ENCODE measurements at places on chromosomes 6 and 20.

GRCh38 chr6:113292646-113293422, 564.3 kb upstream of the MARCKS start:
- H3K27ac ChIP-seq: no peak overlapping the region
- no peaks in the 10 kb centered on the region for H3K27me3 ChIP-seq
- H3K4me3 ChIP-seq: no peak overlapping the region
- no peak for DNase-seq

- peaks cover 19% of the 10 kb centered on the region for H3K36me3 ChIP-seq
- peak overlapping the region; percentile 99 for H3K4me3 ChIP-seq
- H3K27me3 ChIP-seq: no peaks in the 10 kb centered on the region
- DNase-seq: peak; percentile 77
- H3K27ac ChIP-seq: peak overlapping the region; percentile 100
Measured at GRCh38 chr6:89079511-89080234, 878 bp upstream of the PNRC1 start.

- no peak for DNase-seq
- H3K36me3 ChIP-seq: no peaks in the 10 kb centered on the region
- H3K27me3 ChIP-seq: no peaks in the 10 kb centered on the region
- H3K27ac ChIP-seq: no peak overlapping the region
Measured at GRCh38 chr6:147700436-147701209, 192.1 kb downstream of the SAMD5 start.

DNA sequence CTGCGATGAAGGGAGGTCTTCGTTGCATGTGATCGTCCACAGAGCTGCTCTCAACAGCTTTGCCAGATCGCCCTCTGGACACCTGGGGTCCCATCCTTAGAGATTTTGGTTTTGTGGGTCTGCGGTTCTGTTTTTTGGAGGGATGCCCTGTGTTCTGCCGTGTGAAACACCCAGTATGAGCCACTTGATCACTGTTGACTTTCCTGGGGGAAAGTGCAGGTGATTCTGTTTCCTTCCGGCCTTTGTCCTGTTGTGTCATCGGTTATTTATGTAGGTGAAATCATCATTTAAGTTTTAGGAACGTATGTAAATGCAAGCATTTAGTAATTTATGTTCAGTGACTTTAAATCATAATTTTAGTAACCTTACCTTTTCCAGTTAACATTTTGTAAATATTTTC, 56.4 kb upstream of the SLC22A1 start:
- DNase-seq: no peak
- H3K4me1 ChIP-seq: peaks cover 16% of the 10 kb centered on the region
- H3K36me3 ChIP-seq: peaks cover 78% of the 10 kb centered on the region

DNA sequence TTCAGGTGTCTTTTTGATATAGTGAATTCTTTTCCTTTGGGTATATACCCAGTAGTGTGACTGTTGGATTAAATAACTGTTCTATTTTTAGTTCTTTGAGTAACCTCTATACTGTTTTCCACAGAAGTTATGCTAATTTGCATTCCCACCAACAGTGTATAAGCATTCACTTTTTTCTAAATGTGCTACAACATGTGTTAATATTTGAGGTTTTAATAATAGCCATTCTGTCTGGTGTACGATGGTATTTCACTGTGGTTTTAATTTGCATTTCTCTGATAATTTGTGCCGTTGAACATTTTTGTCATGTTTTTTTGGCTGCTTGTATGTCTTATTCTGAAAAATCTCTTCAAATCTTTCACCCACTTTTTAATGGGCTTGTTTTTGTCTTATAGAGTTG, 563.5 kb downstream of the GRIK2 start:
- no peak for DNase-seq
- no peaks in the 10 kb centered on the region for H3K4me1 ChIP-seq
- no peak overlapping the region for H3K27ac ChIP-seq

DNA sequence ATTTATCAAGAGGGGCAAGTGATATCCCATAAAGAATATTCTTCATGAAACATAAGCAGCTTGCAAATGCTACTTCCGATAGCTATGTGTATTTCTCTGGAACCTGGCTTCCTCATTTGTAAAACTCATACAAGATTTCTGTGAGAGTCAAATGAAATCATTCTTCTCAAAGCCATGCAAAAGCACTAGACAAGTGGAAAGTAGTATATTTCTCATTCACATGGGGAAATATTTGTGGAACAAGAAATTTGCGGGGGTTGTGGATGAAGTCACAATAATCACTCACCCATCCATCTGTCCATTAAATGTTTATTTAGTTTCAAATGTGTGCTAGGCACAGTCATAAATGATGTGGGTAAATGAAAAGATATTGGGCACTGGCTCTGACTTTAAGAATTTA, 150.5 kb downstream of the IPCEF1 start:
- no peak overlapping the region for H3K27ac ChIP-seq
- H3K4me1 ChIP-seq: no peaks in the 10 kb centered on the region
- no peak overlapping the region for H3K4me3 ChIP-seq
- H3K36me3 ChIP-seq: peaks cover 97% of the 10 kb centered on the region
- H3K27me3 ChIP-seq: no peaks in the 10 kb centered on the region

GRCh38 chr6:125294036-125294435, 7.7 kb downstream of the HDDC2 start:
- no peaks in the 10 kb centered on the region for H3K4me1 ChIP-seq
- no peak overlapping the region for H3K27ac ChIP-seq
- no peak for DNase-seq

DNA sequence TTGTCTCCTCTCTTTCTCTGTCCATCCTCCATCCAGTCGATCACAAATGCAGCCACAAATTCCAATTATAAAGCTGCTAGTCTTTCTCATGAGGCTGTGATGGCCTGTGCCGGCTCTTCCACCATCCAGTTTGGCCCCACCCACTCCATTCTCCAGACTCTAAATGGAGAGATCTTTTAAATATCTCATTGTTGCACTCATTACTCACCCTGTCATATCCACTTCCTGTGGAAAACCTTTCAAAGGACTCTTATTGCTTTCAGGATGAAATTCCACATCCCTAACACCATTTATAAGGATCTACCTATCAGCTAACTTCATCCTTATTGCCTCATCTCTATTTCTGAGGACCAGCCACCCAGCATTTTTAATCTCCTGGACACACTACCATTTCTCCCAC, 70.6 kb downstream of the NRN1 start:
- no peaks in the 10 kb centered on the region for H3K36me3 ChIP-seq
- no peak overlapping the region for H3K27ac ChIP-seq
- DNase-seq: no peak
- H3K4me1 ChIP-seq: no peaks in the 10 kb centered on the region
- H3K4me3 ChIP-seq: no peak overlapping the region

GRCh38 chr20:2165871-2166270, 64.2 kb downstream of the STK35 start:
- H3K4me1 ChIP-seq: no peaks in the 10 kb centered on the region
- no peak for DNase-seq
- H3K4me3 ChIP-seq: no peak overlapping the region
- no peaks in the 10 kb centered on the region for H3K36me3 ChIP-seq

DNA sequence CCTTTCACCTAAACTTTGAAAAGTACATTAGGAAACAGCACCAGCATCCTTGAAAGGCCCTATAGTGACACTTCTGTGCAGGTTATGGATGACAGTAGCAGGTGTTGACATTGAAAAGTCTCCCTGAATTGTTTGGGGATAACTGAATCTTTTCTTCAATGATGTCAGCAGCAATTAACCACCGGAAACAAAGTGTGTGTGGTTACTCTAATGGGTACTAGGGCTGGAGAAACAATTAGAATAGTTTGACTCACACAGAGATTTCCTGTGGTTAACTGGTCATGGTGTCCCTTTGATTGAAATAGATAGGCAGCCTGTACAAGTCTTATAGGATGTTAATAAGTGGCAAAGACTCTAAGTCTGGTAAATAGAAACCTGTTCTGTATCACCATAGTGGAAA, 189.1 kb downstream of the TBX18 start:
- H3K4me3 ChIP-seq: no peak overlapping the region
- DNase-seq: no peak
- no peak overlapping the region for H3K27ac ChIP-seq
- H3K4me1 ChIP-seq: no peaks in the 10 kb centered on the region
- H3K27me3 ChIP-seq: no peaks in the 10 kb centered on the region

All from CD4-positive, CD25-positive, alpha-beta regulatory T cell (primary cell).